ENCODE measurements at places on chromosomes 4 and X.

GRCh38 chr4:48603366-48604003 lies 113.4 kb downstream of the ZAR1 start:
- DNase-seq: no peak

- no peak for DNase-seq
These were observed 136.1 kb upstream of the MID1 start for GRCh38 chrX:10756441-10756840.

GRCh38 chr4:140106289-140106844 lies 47.6 kb downstream of the MAML3 start:
- DNase-seq: no peak

- DNase-seq: no peak
These were observed 113.1 kb upstream of the VCX2 start for GRCh38 chrX:8284131-8284530.

DNA sequence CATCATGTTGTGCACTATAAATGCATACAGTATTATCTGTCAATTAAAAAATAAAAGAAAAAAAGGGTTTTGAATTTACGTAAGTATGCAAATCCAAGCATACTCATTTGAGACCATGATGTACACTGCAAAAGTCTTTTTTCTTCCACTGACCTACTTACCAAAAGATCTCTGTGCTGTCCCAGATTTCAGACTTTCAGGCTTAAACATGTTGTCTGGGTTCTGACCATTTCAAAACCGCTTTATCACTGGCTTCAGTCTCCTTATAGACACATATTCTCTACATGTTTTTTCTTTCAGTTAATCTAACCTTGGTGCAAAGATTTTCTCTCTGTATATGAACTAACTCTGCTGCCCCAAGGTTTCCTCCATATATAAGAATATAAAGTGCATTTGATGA lies 58.6 kb upstream of the CXCL8 start:
- no peak for DNase-seq

GRCh38 chrX:17812763-17813162 lies 48.3 kb downstream of the RAI2 start:
- DNase-seq: no peak

- no peak for DNase-seq
These were observed 13.6 kb downstream of the TLR6 start for GRCh38 chr4:38842994-38843393.

- DNase-seq: no peak
These were observed 860 bp downstream of the ZNF182 start for GRCh38 chrX:48002929-48003328.

- DNase-seq: no peak
These were observed 72.8 kb upstream of the ARSJ start for GRCh38 chr4:114052227-114052626.

- no peak for DNase-seq
These were observed 467.7 kb downstream of the IDS start for GRCh38 chrX:149037281-149037870.

- DNase-seq: peak; percentile 90
These were observed 232.4 kb downstream of the MAML3 start for GRCh38 chr4:139921429-139922184.

GRCh38 chrX:44843753-44844152 lies at the start of gene DUSP21:
Gene DUSP21 (plus strand): TSS chrX:44844021. CDS start chrX:44844133, 112 bp downstream.
- DNase-seq: no peak

DNA sequence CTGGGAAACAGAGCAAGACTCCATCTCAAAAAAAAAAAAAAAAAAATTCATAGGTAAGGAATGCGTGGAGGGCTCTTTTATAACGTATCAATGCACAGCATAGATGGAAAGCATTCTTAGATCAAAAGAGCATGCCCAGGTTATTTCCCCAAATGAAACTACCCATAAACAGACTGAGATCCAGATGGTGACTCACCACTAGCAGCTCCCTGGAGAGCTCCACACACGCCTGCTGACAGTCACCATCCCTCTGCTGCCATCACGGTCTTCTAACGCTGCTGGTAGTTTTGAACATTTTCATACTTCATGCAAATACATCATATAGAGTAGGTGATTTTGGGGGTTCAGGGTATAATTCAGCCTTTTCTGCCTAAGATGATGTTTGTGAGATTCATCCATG lies 136.9 kb downstream of the ASMT start:
- no peak for DNase-seq

DNA sequence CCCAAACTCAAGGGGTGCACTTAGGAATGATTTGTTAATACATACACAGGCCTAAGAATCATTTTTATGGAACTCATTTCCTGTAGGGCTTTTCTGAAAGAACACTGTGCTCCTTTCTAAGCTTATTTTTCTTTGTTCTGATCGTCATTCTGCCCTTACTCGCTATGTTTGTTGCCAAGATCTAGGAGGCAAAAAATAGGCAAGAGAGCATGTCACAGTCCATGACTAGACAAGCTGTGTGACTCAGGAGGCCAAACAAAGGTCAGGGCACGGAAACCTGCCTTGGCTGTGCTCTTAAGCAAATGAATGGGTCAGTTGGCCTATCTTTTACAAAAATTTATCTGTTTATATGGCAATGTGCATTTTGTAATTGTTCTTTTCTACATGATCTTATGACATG lies 42.5 kb upstream of the C1GALT1C1 start:
- DNase-seq: no peak

GRCh38 chr4:67566335-67566734 lies 7.8 kb downstream of the STAP1 start:
- no peak for DNase-seq

- no peak for DNase-seq
These were observed 197.7 kb downstream of the GC start for GRCh38 chr4:71586087-71586763.

DNA sequence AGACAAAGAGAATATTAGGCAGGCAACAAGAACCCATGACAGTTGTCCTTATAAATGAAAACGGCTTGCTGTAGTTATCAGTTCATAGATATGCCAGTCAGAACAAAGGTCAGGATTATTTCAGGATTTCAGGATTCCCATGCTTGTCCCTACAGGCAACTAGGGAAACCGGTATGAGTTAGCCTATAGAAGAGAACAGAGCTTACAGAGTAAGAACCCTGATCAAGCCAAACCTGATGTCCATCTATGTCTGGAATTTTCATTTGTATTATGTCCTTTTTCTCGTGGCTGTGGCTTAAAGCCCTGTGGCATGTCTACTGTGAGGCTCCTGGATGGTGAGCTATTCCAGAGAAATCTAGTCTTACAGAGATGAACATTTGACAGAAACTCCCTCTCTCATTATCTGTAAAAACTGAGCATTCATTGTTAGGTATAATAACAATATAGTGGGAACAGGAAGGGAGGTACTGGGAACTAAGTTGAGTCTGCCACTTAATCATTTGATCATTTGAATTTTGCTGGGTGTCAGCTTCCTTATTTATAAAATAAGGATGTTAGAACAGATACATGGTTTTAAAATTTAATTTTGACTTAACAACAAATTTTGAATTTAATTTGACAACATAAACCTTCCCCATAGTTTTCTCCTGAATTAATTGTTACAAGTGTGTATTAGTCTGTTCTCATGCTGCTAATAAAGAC lies 129.5 kb upstream of the KLF3 start:
- no peak for DNase-seq

- DNase-seq: no peak
These were observed 84.6 kb upstream of the DHX15 start for GRCh38 chr4:24668956-24669355.

DNA sequence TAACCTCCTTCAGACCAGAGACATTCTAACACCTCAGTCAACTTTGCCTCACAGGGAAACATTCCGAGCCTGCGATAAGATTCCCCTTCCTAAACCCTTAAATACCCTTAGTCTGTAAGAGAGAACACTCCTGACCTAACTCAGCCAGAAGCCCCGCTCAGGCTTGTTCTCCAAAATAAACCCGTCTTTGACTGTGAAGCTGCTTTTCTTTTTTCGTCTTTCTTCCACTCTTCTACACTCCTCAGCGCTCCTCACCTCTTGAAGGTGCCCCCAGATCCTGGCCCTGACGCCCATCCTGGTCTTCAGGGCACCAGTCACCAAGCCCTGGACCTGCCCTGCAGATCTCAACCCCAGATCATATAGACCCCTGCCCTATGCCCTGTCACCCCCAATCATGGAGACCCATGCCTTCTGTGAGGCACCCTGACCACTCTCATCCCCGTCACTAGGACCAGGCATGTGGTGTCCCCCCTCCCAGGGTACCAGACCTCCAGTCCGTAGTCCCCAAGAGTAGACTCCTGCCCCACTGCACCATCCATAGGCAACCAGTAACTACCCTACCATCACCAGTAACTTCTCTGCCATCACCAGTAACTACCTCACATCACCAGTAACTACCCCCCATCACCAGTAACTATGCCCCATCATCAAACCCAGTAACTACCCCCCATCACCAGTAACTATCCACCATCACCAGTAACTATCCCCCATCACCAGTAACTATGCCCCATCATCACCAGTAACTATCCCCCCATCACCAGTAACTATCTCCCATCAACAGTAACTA lies 3.5 kb downstream of the ASMTL start:
- no peak for DNase-seq

DNA sequence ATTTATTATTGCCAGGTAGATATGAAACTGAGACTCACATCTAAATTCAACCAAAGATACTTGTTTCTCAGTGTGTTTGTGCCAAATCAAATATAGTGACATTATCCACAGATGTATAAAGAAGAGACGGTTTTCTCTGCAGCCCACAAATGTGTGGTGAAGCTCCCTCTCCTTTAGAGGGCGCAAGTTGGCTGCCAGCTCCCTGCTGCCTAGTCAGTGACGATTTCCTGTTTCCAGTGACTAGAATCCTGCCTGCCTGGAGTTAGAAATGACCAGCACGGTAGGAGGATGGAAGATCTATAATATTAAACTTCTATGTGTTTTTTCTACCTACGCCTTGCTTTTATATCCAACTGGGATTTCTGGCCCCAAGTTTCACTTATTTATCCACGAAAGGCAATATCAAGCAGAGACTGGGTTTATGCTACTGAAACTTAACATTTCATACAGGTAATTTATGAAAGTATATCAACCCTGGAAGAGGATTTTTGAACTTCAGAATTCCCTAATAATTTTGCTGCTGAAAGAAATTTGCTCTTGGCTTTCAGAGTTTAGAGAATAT lies 1793.7 kb upstream of the TENM3 start:
- DNase-seq: no peak

- DNase-seq: peak; percentile 62
These were observed 885 bp downstream of the CCDC110 start for GRCh38 chr4:185470501-185471195.

DNA sequence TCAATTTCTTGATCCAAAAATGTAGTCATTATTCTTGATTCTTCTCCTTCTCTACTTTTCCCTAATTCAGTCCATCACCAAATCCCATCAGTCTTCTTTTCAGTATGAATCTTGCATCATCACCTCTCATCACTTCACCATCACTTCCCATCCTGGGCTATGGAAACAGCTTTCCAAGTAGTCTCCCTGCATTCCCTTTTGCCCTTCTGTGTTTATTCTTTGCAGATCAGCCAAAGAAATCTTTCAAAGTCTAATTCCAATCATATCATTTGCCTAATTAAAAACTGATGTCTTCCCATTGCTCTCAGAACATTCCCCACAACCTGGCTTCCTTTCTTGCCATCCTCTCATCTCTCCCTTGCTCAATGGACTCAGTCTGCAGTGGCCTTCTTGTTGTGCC lies 201.7 kb upstream of the ADAMTS3 start:
- DNase-seq: no peak

DNA sequence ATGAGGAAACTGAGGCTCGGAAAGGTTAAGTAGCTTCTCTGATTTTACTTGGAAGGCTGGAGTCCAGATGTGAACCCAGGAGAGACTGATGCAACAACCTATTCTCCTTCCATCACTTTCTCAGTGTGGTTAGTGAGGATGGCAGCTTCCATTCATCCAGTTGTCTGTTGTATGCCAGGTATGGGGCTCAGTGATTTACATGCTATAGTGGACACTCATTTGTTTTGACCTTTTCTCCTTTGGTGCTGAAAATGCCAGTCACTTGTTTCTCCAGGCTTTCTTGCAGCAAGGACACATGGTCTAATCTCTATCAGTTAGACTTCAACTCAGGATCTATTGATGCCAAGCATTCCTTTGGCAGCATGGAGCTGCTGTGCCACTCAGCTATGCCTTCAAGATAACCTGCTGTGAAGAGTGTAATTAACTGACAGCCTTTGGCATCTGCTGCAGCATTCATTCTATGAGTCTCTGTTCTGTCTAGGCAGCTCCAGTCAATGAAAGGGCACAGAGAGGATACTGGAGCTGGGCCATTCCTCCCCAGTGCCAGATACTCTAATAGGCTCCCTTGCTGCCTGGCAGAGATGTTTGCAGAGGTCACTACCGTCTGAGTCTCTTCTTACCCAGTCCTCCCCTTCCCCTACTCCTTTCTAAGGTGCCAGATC lies 11.0 kb upstream of the CWH43 start:
- no peak for DNase-seq

- DNase-seq: peak; percentile 3
These were observed 126.0 kb upstream of the CXorf66 start for GRCh38 chrX:140091125-140091886.
